ENCODE measurements at places on chromosomes 6 and 20.

GRCh38 chr6:138586638-138587037 is 87.3 kb upstream of the NHSL1 start:
- no peak for DNase-seq

DNA sequence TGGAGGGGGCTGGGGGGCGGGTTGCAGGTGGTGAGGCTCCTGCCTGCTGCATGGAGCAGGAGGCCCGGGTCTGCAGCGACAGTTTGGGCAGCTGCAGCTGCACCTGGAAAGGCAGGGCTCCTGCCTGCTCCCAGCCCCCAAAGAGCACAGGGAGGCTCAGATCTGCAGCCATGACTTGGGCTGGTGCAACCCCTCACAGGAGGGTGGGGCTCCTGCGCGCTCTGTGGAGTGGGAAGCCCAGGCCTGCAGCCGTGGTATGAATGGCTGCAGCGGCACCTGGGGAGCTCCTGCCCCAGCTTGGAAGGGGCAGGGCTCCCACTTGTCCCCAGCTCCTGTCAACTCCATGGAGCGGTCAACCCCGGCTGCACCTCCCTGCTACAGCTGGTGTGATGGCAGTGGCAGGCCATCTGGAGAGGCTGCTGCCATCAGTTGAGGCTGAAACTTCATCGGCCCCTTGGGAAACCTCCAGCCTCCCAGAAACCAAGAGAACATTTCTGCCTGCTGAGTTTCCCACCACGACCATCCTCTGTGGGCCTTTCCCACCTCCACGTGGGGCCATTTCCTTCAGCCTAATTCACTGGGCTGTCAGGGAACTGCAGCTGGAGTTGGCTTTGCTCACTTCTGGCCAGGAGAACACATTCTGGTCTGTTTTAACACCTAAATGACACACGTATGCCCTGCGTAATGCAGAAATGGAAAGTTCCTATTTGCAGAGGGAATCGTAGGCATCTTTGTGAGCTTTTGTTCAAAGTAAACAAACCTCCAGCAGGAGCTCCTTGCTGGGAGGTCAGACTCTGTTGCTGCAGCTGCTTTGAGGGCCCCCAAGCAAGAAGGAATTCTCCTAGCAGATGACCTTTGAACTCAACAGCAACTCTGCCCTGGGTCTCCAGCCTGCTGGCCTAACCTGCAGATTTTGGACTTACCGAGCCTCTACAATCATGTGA is 429.0 kb downstream of the PREX1 start:
- no peak for DNase-seq

- DNase-seq, result no peak
These were observed 120.4 kb downstream of the KHDC1L start for GRCh38 chr6:73104921-73105320.

DNA sequence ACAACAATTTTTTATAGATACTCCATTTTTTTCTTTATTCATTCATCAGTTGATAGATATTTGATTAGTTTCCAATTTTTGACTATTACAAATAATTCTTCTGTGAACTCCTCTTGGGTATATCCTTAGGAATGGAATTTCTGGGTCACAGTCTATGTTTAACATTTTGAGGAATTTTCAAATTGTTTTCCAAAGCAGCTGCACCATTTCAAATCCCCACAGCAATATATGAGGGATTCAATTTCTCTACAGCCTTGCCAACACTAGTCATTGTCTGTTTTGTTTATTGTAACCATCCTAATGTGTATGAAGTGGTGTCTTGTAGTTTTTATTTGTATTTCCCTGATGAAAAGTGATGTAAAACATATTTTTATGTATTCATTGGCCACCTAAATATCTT is 320.3 kb upstream of the DEFB112 start:
- no peak for DNase-seq

DNA sequence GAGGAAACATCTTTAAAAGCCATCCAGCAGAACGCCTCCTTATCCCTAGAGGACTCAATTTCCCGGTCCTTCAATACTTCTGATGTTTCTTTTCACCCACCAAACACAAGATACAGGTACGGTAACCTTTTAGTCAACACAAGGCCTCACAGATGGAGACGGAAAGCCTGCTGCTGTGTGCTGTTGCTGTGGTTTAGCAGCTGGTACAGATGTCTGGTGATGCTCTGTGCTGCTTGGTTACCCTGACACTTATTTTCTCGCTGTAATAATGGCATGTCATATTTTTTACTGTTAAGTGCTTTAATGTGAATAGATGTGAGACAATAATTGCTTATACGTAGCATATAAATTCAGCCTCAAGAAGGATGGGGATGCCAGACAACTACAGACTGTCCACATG is 25.3 kb downstream of the GMDS start:
- DNase-seq, result no peak

GRCh38 chr6:53165293-53165692 is 16.7 kb upstream of the GCM1 start:
- no peak for DNase-seq
